ENCODE measurements at places on chromosomes 2 and 18. TPM values are rescaled to one million over a fixed set of nuclear protein-coding genes. Genes with fewer than 3 reads are reported as not detected.

Gene WDSUB1
- total RNA-seq = 6.2 TPM

DNA sequence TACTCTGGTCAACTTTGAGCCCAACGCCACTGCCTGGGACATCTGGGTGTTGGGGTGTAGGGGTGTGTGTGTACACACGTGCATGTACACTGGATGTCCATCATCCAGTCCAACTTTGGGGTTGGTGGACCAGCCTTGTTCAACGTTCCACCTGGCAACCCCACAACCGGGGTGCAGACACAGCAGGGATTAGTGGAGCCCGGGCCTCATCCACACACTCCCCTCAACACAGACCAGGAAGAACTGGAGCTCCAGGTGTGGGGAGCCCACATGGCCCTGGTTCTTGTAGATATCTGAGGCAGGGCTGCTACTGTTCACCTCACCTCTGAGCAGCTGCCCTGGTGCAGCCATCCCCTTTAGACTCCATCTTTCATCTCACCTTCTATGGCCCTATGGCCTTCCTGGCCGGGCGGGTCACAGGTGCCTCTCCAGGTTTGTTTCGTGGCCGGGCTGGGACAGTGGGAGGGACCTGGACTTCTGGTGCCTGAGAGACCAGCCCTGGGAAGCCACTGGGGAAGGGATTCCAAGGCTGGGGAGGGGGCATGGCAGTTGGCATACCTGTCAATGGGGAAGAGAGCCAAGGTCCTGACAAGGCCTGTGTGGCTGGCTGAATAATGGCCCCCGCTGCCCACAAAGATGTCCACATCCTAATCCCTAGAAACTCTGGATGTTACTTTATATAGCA is 7.5 kb downstream of the NEU2 start:
- no peaks in the 10 kb centered on the region for H3K4me1 ChIP-seq
- no peaks in the 10 kb centered on the region for H3K27me3 ChIP-seq
- H3K36me3 ChIP-seq = no peaks in the 10 kb centered on the region
- no peak overlapping the region for H3K4me3 ChIP-seq

Gene IL36A
- total RNA-seq = not detected

- no peaks in the 10 kb centered on the region for H3K36me3 ChIP-seq
- H3K27ac ChIP-seq = no peak overlapping the region
- DNase-seq = no peak
- H3K27me3 ChIP-seq = no peaks in the 10 kb centered on the region
Observed at GRCh38 chr2:86833315-86833714, 28.4 kb downstream of the CD8B start.

DNA sequence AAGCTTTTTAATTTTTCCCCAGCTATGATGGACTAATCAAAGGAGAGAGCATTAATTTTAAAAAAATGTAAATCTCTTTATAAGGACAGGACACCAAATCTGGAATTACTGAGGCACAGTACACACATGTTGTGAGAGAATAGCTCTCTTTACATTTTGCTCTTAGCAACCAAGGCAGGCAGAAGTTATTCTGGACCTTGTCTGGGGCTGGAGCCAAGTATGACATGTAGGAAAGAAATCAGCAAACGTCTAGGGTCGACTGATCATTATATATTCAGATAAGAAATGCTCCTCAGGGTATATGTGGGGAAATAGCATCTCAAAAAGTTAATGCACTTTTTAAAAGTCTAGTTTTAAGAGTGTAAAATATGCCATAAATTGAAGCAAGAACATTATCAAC is 1330.0 kb upstream of the CELF4 start:
- H3K36me3 ChIP-seq = no peaks in the 10 kb centered on the region
- no peak overlapping the region for H3K27ac ChIP-seq
- no peaks in the 10 kb centered on the region for H3K4me1 ChIP-seq
- no peaks in the 10 kb centered on the region for H3K27me3 ChIP-seq

DNA sequence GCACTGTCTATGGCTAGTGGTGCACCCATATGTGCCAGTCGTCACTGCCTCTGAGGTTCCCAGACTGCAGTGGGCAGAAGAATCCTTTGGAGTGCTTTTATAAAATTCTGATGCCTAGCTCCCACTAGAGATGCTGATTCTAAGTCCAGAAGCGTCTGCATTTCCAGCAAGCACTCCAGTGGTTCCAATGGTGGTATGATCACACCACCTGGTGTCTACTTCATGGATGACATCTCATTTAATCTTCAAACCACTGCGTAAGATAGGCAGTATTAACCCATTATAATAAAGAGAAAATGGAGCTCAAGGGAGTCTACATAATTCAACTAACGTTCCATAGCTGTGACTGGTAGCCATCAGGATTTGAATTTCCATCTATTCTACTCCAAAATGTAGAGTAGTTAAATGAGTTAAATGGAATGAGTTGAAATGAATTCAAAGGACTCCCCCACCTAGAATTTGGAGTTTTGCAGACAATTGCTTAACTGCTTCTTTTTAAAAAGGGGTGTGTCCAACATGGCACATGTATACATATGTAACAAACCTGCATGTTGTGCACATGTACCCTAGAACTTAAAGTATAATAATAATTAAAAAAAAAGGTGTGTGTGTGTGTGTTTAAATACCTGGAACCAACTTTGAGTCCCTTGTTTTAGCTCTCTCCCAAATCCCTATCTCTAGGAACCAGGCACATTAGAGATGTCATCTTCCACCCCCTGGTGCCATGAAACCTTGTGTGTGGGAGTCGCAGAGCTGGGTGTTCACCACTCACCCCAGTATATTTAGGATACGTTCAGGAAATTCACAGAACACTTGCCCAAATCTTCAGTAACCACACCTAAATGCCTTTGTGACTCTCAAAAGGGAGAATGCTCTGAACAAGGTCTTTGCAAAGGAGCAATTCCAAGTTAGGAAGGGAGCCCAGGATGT is 14.1 kb downstream of the LAMA3 start:
- H3K27me3 ChIP-seq = no peaks in the 10 kb centered on the region
- H3K4me3 ChIP-seq = no peak overlapping the region
- DNase-seq = no peak
- H3K4me1 ChIP-seq = no peaks in the 10 kb centered on the region
- H3K36me3 ChIP-seq = no peaks in the 10 kb centered on the region

Gene IL36B
- not detected for total RNA-seq

- H3K27ac ChIP-seq = no peak overlapping the region
- no peaks in the 10 kb centered on the region for H3K4me1 ChIP-seq
- no peak overlapping the region for H3K4me3 ChIP-seq
- DNase-seq = peak; percentile 56
Observed at GRCh38 chr2:165017966-165018596, 62.8 kb upstream of the SLC38A11 start.

Gene GPR155
- 0.35 TPM for total RNA-seq

Gene MYO5B
- 9.3 TPM for total RNA-seq

- no peaks in the 10 kb centered on the region for H3K27me3 ChIP-seq
- H3K4me1 ChIP-seq = no peaks in the 10 kb centered on the region
- no peak overlapping the region for H3K27ac ChIP-seq
- DNase-seq = no peak
- no peaks in the 10 kb centered on the region for H3K36me3 ChIP-seq
Observed at GRCh38 chr2:15647622-15648590, 56.2 kb downstream of the DDX1 start.

Gene PDE11A
- 0.13 TPM for total RNA-seq

GRCh38 chr2:235165631-235166030 is 213.8 kb downstream of the SH3BP4 start:
- H3K4me1 ChIP-seq = no peaks in the 10 kb centered on the region
- no peak overlapping the region for H3K27ac ChIP-seq
- no peak for DNase-seq
- H3K36me3 ChIP-seq = no peaks in the 10 kb centered on the region
- H3K4me3 ChIP-seq = no peak overlapping the region
- H3K27me3 ChIP-seq = no peaks in the 10 kb centered on the region

- peaks cover 3% of the 10 kb centered on the region for H3K4me1 ChIP-seq
- H3K27ac ChIP-seq = no peak overlapping the region
- DNase-seq = no peak
- H3K27me3 ChIP-seq = no peaks in the 10 kb centered on the region
Observed at GRCh38 chr2:152647552-152647951, 69.7 kb downstream of the PRPF40A start.

- no peaks in the 10 kb centered on the region for H3K4me1 ChIP-seq
- H3K4me3 ChIP-seq = no peak overlapping the region
- no peaks in the 10 kb centered on the region for H3K36me3 ChIP-seq
- no peak for DNase-seq
- H3K27me3 ChIP-seq = no peaks in the 10 kb centered on the region
Observed at GRCh38 chr2:172395503-172395902, 31.9 kb upstream of the ITGA6 start.

DNA sequence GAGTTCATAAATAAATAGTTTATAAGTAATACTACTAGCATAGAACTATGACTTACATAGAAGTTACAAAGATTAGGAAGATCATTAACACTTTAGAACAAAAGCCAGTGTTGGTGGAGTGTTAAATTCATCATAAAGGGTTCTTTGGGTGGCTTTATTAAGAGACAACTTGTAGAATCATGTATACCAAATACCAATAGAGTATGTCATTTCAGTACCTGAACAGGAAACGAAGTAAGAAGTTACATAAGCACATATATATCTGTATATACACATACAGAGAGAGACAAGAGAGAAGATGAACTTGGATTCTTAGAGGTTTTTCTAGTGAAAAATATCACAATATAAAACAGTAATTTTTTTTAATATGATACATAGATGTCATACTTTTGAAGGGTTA is 82.5 kb upstream of the OTX1 start:
- DNase-seq = no peak
- no peaks in the 10 kb centered on the region for H3K36me3 ChIP-seq
- no peaks in the 10 kb centered on the region for H3K27me3 ChIP-seq
- no peaks in the 10 kb centered on the region for H3K4me1 ChIP-seq

Gene ENOSF1
- total RNA-seq = 40.3 TPM

GRCh38 chr18:74146756-74147155 is 878 bp downstream of the FBXO15 start:
- H3K27ac ChIP-seq = no peak overlapping the region
- H3K27me3 ChIP-seq = no peaks in the 10 kb centered on the region
- H3K36me3 ChIP-seq = peaks cover 13% of the 10 kb centered on the region
- H3K4me3 ChIP-seq = peak overlapping the region; percentile 97
- no peak for DNase-seq

Gene NXPH2
- total RNA-seq = 1.3 TPM

- DNase-seq = peak; percentile 51
- peaks cover 9% of the 10 kb centered on the region for H3K36me3 ChIP-seq
- H3K4me3 ChIP-seq = peak overlapping the region; percentile 40
- H3K27ac ChIP-seq = no peak overlapping the region
- H3K4me1 ChIP-seq = peaks cover 14% of the 10 kb centered on the region
- no peaks in the 10 kb centered on the region for H3K27me3 ChIP-seq
Observed at GRCh38 chr18:78721981-78722380, 257.6 kb upstream of the SALL3 start.

Gene ASB18
- total RNA-seq = not detected
